T-helper 2 cell (primary cell): ENCODE measurements at places on chromosomes 4 and X.

- no peak for DNase-seq
Observed at GRCh38 chr4:151324752-151325110, 674 bp downstream of the SH3D19 start.

GRCh38 chr4:42608551-42608950 lies 48.4 kb downstream of the ATP8A1 start:
- DNase-seq: no peak

DNA sequence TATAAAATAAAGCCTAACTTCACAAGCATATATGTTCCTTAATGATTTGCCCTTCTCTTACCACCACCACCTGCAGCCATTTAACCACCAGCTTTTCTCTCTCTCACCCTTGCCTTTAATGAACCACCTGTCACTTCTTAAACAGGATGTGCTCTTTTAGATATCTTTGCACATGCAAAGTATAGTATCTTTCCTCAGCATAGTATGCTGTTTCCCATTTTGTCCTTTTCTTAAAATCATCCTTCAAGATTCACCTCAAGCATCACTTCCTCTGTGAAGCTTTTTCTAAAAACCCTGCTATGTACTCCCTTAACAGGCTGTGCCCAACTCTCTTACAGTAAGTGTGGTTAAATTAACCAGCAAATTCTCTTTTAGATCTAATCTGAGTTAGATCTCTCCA lies 8.2 kb upstream of the CNOT6L start:
- peak; percentile 38 for DNase-seq

- no peak for DNase-seq
Observed at GRCh38 chrX:103919270-103919637, 43.2 kb upstream of the TMSB15B start.

DNA sequence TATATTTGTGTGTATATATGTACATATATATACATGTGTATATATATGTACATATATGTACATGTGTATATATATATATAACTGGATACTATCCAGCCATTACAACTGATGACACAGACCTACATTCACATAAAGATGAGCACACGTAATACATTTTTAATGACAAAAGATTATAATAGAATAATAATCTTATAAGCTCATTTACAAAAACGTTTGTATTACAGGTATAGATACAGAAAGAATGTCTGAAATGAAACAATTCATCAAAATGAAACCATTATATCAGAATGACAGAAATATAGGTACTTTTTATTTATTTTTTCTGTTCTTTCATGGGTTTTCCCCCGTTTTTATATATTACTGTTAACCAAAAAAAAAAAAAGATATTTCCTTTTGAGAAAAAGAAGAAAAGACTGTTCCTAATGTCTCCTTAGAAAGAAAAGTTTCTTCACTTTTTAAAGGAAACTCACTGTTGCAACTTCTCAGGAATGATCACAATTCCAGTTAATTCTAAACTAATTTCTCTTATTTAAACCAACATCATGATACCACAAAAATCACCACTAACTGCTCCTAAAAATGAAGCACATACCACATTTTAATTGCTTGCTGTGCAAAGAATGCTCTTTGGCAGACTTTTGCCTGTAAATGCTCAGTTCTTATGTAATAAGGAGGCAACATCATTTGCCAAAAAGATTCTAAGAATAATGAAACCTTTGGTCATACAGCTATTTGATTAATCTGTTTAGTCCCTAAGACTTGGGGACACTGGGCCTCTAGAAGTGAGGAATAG lies 18.9 kb downstream of the LEF1 start:
- DNase-seq: no peak

DNA sequence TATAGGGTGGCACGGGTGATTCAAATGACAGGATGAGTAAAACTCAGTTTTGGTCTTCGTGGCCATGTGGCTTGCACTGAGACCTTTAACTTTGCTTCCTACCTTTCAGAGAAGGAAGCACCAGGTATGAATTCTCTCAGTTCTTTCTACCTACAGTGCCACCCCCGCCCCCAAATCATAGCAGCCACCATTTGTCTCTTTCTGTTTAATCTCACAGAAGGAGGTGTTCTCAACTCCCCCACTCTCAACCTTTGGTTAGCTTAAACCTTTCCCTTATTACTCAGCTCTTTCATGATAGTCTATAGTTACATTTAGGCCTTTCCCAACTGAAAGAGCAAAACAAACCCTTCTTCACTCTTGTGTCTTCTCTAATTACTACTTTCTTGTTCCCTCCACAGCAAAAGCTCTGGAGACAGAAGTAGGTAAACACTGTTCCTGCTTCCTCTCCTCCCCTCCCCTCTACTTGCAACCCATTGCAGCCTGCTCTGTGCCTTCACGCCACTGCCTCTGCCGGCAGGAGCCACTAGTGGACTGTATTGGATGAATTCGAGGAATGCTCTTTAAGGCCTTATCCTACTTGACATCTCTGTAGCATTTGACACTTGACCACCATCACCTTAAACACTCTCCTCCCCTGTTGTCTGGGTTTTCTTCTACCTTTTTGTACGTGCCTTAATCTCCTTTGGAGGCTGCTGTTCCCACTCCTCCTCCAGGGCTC lies 123.7 kb downstream of the AFF1 start:
- peak; percentile 76 for DNase-seq

DNA sequence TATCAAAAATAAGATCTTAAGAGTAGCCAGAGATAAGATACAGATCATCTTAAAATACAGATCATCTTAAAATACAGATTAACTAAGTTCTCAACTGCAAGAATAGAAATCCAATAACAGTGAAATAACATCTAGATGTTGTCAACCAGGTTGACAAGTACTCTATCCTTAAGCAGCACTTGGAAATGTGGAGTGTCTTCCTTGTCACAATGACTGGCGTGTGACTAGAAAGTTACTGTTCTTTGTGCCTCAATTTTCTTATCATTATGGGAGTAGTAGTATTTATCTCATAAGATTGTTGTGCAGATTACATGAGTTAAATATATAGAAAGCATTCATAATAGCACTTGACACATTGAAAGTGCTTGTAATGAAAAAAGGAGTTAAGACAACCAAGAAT lies 25.8 kb upstream of the HPGDS start:
- no peak for DNase-seq

DNA sequence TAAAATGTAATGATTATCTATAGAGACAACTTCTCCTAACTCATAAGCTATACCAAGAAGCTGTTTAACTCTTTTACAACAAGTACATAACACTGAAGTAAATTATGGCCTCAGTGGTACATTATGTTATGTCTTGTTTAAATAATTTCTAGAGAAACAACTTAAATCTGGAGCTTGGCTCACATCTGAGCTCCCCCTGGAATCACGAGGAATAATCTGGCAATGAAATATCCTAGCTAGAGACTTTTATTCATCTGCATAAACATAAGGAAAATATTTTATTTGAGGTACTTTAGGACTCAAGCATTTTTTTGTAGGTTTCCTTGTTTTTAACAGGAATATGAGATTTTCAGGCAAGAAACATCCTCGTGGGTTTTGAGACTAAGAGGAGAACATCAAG lies 354.7 kb upstream of the SLC7A11 start:
- no peak for DNase-seq

DNA sequence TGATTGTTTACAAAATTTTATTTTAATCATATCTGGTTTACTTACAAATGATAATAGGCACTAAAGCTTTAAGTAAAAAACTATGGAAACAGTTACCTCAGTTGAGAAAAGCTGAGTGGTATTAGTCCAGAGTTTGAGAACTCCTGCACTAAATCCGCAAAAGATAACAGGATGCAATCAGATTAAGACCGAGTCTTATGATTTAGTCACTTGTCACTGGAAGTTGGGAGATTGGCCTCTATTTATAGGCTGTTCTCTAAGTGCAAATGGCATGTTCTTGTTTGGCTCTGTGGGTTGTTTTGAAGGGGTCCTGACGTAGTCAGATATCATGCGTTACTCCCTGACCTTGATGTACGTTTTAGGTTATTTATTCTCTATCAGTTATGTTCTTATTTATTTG lies 6.3 kb downstream of the GPAT3 start:
- DNase-seq: no peak

DNA sequence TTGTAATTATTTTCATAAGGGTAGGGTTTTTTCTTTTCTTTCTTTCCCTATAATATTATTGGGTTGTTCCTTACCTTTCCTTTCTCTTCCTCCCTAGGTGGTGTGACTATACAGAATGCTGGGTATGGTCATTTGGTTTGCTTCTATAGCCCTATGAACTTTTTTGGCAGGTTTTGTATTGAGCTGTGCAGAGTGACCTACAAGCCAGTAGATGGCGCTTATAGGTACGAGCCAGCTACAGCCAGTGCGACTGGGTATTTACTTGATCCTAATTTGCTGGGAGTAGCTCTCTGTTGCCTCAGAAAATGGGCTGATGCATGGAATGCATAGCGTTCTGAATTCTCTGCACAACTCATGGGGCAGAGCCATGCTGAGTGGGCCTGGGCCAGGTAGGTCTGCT lies 423.3 kb downstream of the MAGEE1 start:
- DNase-seq: no peak

GRCh38 chrX:69615779-69616456 lies at the start of gene EDA:
EDA (plus strand) TSS chrX:69616113.
- DNase-seq: no peak

DNA sequence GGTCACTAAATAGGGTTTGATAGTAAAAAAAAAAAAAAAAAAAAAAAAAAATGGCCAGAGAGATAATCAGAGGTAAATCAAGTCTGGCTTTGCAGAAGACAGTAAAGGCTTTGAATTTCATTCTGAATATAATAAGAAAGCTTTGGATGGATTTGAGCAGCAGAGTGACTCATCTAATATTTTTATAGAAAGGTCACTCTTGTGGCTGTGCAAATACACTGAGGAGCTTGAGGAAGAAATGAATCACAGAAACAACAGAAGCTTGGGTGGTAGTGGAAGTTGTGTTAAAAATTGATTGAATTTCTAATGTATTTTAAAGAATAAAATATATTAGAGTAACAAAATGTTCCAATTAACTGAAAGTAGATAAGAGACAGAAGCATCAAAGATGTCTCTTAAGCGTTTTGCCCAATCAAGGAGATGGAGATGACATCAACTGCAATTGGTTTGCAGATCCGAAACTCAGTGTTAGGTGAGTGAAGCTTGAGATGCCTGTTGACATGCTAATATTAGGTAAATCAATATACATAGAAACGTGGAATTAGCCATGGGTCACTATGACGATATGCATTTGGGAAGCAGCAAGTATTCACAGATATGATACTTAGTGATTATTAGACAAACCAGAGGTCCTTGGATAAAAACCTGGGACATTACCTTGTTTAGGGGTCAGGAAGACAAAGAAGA lies 280.5 kb downstream of the GPM6A start:
- DNase-seq: no peak

- DNase-seq: no peak
Observed at GRCh38 chr4:143618811-143619210, 81.7 kb downstream of the FREM3 start.

DNA sequence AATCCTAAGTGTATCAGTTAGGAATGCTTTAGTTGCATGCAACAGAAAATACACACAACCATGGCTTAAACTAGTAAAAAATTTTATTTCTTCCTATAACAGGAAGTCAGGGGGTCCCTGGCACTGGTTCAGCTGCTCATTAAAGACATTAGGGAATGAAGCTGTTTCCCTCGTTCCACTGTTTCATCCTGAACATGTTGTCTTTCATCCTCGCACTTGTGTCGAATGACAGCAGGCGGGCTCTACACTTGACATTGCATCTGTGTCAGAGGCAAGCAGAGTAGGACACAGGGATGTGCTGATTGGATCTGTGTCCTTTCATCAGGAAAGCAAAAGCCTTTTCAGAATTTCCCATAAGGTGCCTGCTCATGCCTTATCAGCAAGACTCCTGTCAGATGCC lies 22.8 kb upstream of the C1QTNF7 start:
- no peak for DNase-seq

DNA sequence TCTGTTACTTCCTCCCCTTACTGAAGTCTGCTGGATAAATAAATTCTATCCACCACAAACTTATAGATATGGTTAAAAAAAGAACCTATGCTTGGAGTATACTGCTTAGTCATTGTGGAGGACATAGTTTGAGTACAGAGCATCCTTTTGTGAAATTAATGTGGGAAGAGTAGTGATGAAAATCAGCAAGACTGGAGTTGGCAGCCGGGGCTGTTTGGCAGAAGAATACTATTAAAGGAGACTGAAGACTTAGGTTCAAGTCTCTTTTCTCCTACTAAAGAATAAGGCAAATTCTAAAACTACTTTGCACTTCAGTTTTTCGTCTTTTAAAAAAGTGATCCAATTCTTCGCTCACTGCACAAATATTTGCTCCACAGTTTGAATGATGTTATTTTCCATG lies 326.6 kb upstream of the ATOH1 start:
- no peak for DNase-seq

GRCh38 chr4:2442175-2442993 lies 23.6 kb downstream of the CFAP99 start:
- DNase-seq: no peak

DNA sequence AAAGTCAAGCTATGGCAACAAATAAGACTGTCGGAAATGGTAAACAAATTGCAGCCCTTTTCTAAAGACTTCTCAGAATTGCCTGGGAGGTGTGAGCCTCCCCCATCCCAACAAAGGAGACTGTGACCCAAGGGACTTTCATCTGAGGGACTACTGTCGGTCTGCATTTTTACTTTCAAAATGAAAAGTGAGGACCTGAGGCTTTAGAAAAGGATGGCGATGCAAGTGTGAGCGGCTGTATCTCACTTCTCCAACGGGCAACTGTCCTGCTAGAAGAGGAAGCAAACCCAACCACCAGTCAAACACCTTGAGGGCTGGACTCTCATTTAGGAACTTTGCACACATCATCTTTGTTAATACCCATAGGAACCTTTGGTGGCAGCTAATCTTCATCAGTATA lies 62.6 kb upstream of the CLNK start:
- DNase-seq: no peak

GRCh38 chrX:115452251-115452650 lies 108.7 kb upstream of the PLS3 start:
- DNase-seq: no peak

DNA sequence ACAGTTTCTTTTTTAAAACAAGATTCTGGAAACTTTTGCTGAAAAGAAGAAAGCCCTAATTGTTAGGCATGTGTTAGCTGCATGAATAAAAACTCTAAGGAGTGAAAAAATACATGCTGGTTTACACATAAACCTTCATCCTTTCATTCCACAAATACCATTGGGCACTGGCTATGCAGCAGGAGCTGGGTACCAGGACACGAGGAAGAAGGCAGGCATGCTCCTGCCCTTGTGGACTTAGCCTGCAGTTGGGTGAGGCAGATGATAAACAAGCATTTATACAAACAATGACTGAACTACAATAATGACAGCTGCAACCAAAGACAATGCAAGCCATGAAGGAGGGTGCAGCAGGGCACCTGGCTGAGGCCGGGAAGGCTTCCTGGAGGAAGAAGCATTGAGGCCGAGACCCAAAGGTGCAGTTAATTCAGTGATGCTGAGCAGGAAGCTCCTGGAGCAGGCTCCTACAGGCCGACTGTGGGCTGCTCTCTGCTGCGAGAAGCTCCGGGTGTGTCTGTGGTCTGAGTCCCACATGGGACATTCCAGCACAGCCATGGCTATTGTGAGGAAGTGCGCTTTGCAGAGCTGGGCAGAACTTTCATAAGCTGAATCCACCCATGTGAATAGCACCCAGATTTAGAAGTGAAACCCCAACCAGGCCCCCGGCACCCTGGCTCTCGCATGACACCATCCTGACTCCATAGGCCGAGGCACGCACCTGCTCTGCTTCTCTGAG lies 44.0 kb upstream of the MXD4 start:
- no peak for DNase-seq
